EH (cell line): ENCODE measurements at places on chromosomes 6 and 20.

DNA sequence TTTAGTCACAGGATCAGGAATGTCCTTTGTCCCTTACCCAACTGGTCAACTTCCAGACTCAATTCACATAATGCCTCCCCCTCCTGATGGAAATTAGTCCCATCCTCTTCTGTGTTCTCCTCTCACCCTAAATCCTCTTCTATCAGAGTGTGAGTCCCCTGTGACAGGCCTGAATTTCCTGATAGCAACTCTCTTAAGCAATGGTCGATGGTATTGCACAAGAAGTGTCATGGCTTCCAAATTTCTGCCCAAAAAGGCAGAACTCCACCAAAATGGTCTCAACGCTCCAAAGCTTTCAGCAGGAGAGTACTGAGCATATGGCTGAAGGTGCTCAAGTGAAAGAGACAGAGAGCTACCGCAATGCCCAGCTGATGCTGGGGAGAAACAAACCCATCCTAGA is 2.4 kb downstream of the PREP start:
- DNase-seq = no peak

DNA sequence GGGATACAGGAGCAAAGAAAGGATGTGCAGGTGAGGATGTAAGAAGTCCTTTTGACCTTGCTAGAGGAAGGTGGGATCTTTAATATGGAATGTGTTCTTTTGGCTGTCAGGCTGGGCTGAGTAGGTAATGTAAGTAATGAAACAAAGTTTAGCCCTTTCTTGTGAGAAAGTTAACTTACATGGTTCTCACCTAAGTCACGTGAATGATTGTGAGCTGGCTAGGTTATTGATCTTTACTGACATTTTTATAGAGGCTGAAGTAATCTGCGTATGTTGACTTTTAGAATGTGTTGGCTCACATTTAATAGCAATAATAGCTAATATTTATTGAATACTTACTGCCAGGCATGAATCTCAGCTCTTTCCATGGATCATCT is 2.6 kb downstream of the TOP1 start:
- no peak for DNase-seq

GRCh38 chr6:45780523-45780922 is 235.1 kb downstream of the CLIC5 start:
- DNase-seq = no peak

DNA sequence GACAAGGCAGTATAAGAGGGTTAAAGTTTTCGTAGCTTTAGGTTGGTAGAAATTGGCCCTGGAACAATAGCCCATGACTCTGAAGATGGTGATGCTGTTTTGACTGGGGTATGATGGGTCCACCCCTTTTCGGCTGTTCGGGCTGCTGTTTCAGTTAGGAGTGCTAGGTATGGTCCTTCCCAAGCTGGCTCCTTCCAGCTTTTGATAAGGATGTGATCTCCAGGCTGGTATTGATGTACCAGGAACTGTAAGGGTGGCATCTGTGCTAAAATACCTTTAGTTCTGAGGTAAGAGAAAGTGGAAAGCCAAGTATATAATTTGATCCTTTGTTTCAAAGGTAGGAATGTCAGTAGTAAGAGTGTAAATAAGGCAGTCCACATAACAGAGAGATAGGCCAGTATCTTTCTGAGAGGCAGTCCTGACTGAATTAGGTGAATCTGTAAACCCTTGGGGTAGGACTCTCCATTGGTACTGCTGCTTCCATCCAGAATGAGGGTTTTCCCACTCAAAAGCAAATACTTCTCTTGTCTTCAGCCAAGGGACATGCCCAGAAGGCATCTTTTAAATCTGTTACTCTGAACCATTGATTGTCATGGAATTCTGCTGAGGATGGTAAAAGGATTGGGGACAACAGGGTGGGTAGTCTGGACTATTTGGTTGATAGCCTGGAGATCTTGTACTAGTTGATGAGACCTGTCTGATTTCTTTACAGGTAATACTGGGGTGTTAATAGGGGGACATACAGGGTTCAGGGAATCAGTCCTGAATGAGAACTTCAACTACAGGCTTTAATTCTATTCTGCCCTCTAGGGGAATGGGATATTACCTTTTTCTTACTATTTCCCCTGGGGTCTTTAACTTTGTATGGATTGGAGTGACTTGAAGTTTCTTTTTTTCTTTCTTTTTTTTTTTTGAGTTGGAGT is 6.1 kb upstream of the ZNFX1 start:
- no peak for DNase-seq

DNA sequence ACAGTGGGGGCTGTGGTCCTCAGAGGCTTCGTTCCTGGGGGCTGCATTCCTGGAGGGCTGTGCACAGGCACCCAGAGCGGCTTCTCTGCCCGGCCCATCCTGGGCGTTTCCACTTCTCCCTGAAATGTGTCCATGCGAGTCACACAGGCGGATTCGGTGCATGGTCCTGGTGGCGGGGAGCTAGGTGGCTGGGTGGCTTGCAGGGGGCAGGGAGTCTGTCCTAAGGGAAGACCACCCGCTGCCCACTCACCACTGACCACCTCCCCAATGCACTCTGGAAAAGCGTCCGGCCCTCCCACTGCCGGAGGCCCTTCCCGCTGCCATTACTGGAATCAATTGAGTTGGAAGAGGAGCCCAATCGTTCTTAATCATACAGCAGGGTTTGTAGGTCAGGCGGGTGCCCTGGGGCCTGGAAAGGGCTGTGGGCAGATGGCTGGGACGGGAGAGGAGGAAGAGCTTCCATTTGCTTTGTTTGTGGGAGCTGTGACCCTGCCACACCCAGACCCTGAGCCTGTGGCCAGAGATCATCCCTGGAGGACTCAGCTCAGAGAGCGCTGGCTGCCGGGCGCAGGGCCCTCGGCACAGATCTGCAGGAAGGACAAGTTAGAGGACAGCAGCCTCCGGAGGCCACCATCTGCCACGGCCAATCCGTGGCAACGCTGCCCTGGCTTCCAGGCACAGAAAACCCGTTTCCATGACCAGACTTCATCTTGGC is 6.4 kb downstream of the CHRNA4 start:
- no peak for DNase-seq

DNA sequence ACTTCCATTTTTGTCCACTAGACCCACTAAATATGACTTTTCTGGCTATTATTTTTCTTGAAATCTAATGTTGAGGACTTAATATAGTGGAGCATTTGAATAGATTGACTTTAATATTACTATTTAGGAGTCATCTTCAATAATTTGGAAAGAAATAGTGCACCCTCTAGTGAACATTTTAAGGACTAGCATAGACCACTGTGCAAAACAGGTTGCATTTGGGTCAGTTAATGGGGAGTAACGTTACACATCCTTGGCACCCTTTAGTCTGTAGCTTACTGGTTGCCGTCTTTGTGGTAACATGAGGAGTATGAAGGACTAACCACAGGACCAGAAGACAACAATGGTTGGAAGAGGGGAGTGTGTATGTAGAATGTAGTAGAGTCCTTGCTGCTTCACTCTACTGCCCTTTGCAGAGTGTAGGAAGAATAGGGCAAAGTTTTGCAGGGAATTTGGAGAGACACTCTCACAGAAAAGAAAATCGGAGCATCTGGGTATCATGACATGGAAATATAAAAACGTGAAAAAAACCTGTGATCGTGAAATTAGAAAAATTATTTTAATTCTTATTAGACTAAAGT is 25.2 kb downstream of the RFPL4B start:
- peak; percentile 48 for DNase-seq

GRCh38 chr6:24768361-24768760 is 6.4 kb upstream of the GMNN start:
- DNase-seq = peak; percentile 61

DNA sequence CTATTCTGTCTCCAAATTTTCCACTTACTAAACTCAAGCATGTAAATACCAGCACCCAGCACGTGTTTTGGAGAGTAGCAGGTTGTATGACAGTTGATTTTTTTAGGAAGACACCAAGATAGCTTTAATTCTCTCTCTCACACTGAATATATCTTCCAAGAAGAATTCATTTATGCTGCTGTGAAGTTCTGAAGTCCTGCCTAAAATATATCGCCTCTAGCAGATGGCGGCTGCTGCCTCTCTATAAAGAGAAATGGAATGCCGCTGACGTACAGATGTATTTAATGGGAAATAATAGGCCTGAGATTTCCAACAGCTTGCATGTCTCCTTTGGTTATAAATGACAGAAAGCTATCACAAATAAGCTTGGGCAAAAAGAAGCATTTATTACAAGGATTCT is 74.7 kb downstream of the PFDN4 start:
- no peak for DNase-seq

DNA sequence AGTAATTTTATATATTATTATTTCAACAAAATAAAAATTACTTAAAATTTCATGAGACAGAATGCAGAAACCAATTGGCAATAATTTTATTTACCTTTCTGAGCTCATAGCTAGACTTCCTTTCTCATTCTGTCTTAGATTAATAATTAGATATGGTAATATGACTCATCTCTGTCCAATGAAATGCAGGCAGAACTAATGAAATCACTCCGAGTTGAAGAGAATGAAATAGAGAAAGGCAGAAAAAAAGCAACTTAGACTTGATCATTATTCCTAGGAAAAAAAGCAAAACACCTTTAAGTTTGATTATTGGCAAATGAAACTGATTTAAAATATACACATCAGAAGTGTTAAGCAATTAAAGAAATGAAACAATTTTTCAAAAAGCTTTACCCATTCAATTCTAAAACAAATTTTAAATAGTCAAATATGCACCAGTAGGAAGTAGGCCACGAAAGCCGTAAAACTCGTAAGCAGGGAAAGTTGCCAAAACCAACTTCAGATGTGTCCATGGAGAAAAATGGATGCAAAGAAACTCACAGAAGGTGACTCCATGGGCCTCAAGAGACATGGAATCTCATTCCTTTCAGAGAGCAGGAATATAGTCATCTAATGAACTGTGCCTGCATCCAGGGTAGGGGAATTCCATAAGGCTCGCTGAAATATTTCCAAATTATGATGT is 293.8 kb upstream of the RGS17 start:
- DNase-seq = no peak

DNA sequence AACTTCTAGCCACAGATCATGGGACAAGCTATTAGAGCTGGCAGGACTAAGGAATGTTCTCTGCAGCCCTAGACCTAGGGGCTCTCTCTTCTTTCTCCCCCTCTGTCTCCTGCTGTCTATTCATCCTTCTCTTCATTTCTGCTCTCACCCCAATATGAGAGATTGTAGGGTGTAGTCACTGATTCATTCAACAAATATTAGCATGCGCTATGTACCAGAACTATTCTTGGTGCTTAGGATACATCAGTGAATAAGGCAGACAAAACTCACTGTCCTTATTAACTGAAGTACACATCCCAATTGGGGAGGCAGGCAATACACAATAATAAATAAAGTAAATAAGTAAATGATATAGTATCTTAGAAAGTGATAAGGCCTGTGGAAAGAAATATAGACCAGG is 14.7 kb upstream of the SIRPB2 start:
- no peak for DNase-seq

- DNase-seq = no peak
These were observed 9.3 kb upstream of the SALL4 start for GRCh38 chr20:51811514-51812128.
